NCI-H2081 (cell line): ENCODE measurements at places on chromosomes 2 and 18.

DNA sequence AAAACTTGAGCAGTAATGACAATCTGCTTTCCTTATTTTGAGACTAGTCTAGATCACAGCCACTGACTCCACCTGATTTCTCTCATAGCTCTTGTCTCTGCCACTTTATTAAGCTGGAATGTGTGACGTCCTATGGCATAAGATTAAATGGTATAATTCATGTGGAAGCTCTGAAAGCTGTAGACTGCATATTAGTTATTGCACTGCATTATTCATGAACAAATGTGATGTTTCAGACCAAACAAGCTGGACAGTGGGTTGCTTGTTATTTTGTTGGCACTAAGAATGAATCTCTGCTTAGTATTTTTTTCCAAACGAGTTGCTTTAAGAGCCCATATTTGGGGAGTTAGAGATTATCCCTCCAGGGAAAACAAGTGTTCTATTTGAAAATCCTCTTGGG, 1218.5 kb downstream of the SUCLG1 start:
- DNase-seq: no peak

GRCh38 chr2:883803-884748, 66.6 kb upstream of the SNTG2 start:
- DNase-seq: no peak

DNA sequence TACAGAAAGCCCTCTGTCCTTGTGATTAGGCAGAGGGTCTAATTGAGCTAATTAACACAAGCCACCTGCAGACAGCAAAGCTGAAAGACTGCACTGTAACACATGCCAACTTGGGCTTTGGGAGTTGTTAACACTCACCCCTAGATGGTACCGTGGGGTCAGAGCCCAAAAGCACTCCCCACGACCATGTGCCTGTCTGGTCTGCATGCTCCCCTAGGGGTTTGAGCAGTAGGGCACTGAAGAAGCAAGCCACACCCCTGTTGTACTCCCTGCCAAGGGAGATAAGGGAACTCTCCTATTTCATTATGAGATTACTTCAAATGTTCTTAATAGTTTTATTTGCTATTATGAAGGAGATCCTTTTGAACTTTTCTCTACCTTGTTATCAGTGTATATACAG, 560.1 kb upstream of the FSHR start:
- no peak for DNase-seq

DNA sequence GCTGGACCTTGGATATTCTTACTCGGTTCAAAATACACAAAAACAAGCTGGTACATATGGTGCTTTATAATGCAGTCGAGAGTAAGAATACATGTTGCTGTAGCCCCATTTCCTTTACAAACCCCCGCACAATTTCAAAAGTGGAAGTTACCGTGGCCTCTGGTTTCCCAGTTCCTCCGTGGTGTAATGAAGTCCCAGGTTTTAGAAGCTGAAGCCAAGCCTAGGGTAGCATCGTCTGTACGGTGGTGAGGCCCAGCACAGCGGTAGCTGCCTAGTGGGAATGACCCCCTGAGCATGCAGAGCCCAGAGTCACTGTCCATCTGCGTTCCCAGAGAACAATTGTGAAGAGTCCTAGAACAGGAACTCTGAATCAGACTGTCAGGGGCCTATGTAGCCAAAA, 171.8 kb downstream of the ASXL3 start:
- DNase-seq: no peak

- peak; percentile 85 for DNase-seq
These were observed at the start of gene KRTCAP3 for GRCh38 chr2:27441958-27442919. Gene KRTCAP3 (plus strand): TSS chr2:27442381. CDS start chr2:27442413, 32 bp downstream.

- DNase-seq: no peak
These were observed 106.2 kb downstream of the KCTD1 start for GRCh38 chr18:26442126-26442525.

DNA sequence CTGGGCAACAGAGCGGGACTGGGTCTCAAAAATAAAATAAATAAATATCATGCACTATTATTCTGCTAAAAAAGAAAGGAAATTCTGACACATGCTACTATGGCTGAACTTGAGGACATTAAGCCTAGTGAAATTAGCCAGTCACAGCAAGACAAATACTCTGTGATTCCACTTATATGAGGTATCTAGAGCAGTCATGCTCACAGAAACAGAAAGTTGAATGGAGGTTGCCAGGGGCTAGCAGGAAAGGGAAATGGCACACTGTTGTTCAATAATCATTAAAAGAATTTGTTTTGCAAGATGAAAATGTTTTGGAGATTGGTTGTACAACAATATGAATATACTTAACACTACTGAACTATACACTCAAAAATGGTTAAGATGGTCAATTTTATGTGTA, 60.8 kb downstream of the NCKAP1 start:
- no peak for DNase-seq

- DNase-seq: no peak
These were observed 76.1 kb downstream of the SMIM21 start for GRCh38 chr18:75351409-75351808.

- DNase-seq: no peak
These were observed 81.5 kb upstream of the FN1 start for GRCh38 chr2:215517391-215517790.

GRCh38 chr18:36850527-36851201, 21.7 kb downstream of the KIAA1328 start:
- DNase-seq: no peak

DNA sequence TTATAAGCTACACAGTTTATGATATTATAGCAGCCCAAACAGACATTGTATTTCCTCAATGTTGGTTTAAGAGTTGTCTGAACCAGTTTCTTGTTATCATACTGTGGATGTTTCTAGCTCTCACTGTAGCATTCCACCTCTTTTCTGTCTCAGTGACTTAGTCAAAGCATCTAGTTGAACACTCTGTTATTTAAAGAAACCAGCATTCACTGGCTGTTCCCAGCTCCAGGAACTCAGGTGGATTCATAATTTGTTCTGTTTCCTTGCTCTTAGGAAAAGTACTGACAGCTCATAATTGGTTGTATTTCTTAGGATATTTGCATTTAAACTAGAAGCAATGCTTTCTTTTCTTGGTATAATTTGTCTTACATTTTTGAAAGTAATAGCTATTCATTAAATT, 17.5 kb downstream of the LRATD1 start:
- no peak for DNase-seq

- no peak for DNase-seq
These were observed 62.6 kb downstream of the BAZ2B start for GRCh38 chr2:159553727-159554126.

GRCh38 chr18:78751664-78752063, 228.0 kb upstream of the SALL3 start:
- no peak for DNase-seq

DNA sequence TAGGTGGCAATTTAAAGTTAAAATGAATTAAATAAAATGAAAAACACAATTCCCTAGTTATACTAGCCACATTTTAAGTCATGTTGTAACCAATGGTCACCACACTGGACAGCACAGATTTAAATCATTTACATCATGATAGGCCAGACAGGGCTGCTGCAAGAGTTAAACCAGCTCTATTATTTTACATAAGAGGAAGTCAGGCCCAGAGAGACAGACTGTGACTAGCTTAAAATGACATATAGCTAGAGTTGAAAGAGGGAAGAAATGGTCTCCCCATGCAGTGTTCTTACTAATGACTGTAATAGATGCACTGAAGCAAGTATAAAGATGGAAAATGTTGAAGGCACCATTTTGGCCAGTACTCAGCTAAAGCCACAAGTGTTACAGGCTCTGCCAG, 69.6 kb downstream of the SLC66A3 start:
- no peak for DNase-seq

GRCh38 chr2:7999683-8000476, 682.0 kb upstream of the ID2 start:
- DNase-seq: no peak

DNA sequence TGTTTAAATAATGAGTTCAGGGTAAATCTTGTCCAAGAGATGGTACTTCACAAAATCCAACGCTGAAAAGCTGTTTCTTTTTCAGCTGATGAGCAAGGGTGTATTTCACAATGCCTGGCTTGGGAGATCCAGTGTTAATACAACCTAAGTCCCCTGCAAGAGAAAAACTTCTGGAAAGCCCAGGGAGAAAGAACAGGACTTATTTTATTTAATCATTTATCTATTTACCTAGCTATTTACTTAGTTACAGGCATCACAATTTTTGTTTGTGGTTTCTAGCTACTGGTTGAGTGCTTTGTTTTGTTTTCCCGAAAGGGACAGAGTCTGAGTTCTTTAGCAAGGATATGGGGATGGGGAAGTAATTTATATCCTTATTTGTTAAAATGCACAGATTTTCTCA, 598.2 kb upstream of the SYT4 start:
- no peak for DNase-seq

GRCh38 chr2:9627310-9627709, 3.5 kb downstream of the YWHAQ start:
- no peak for DNase-seq

DNA sequence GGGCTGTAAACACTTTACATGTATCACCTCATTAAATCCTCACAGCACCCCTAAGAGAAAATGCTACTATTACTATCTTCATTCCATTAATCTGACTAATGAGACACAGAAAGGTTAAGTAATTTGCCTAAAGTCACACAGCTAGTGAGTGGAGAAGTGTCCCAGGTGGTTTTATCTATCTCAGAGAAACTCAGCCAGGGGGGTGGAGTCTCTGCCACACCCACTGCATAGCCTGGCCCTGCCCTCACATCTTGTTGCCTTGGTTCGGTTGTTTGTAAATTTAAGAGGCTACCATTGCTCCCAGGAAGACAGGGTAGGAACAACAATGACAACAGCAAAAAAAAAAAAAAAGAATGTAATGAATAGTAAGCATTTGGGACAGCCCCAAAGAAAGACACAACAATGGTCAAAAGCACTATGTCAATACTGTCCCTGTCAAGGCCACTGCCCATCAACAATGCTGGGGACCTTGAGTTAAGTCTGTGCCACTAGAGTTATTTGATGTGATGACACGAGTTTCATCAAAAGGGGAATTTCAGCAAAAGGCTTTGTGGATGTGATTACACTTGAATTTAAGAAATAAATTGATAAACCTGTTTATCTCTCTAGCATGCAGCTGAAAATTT, 17.5 kb downstream of the CYRIA start:
- no peak for DNase-seq

- DNase-seq: no peak
These were observed 21.2 kb upstream of the UGGT1 start for GRCh38 chr2:128069769-128070168.
